ENCODE measurements at places on chromosomes 4 and X. TPM values are rescaled to one million over a fixed set of nuclear protein-coding genes. Genes with fewer than 3 reads are reported as not detected.

DNA sequence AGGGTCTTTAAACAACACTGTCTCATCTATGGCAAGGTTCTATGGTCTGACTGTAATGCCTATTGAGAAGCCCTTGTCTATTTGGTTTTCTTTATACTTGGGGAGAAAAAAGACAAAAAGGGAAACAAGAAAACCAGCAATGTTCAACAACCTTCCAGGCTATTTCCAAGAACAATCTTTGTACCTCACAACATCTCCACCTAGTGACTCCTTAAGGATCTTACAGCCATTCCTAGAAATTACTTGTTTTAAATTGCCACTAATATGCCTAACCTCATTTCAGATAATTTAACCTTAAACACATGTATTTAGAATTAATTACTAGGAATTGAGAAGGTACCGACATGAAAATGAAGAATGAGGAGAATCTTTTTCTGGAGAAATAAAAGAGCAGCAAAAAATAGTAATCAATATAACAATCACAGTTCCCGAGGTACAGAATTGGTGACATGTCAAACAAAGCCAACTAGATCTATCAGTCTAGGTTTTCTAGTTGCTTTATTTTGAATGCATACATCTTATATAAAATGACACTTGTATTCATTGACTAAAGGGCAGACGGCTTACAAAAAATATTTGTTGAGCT is 1.6 kb upstream of the RBM46 start:
- peak; percentile 9 for DNase-seq

- no peak for DNase-seq
These were observed 11.3 kb downstream of the RGS12 start for GRCh38 chr4:3303923-3304710.

GPRASP1 gene
- 1.1 TPM for total RNA-seq

XAGE2 gene
- not detected for total RNA-seq

DNA sequence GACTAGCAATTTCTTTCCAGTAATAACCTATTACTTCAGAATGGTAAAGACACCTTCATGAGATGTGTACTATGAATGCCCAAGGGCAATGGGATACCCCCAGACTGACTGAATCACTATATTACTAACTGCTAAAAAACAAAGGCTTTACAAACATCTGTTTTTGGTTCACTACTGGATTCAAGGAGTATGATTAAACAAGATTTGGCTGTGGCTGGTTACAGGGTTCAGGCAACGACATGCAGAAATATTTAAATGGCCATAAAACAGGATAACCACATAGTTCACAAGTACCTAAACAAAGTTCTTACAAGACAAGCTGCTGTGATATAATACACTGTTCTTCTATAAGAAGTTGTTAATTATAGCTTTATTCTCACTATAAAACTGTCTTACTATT is 128.2 kb downstream of the FRYL start:
- no peak for DNase-seq

DNA sequence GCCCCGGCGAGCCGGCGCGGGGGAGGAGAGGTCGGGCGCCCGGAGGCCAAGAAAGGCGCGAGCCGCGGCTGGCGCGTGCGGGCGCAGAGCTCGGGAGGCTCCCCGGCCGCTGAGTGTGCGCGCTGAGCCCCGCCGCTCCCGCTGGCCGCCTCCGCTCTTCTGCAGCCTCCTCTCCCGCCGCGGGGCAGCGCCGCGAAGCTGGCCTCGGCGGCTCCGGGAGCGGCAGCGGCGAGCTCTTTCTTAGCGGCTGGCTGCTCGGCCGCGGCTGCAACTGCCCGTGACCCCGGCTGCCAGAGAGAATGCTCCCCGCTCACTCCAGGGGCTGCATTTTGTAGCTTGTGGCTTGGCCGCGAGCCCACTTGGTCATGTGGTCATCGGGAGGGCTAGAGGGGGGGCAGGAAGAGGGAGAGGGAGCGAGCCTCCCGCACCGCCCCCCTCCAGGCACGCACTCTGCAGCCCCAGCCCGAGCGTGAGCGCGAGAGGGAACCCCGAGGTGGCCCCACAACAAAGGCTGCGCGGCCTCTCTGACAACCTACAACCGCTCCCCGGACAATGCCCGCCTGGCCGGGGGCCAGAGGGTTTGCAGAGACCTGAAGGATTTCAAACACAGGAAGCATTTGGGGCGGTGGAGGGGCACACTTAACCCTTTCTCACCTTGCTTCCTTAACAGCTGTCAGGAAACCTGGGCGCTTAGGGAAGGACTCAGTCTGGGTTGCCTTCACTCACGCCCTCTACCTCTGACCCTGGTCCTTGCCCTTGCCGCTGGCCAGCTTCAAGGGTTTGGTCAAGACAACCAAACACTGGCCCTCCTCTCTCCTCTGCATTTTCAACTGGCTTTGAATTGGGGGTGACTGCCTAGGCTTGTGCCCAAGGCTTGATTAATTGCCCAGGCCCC is at the start of gene APLN:
Gene APLN, minus strand, starts transcription at position 305 of the 895 bp plus-strand sequence. CDS start 326 bp downstream, outside the sequence.
- DNase-seq = no peak

- no peak for DNase-seq
These were observed 17.1 kb downstream of the PSAPL1 start for GRCh38 chr4:7417639-7418038.

- no peak for DNase-seq
These were observed 87.0 kb downstream of the BCOR start for GRCh38 chrX:40010550-40011321.

GRCh38 chr4:37561196-37561802 is 124.9 kb downstream of the RELL1 start:
- DNase-seq = no peak

- DNase-seq = no peak
These were observed 173.2 kb upstream of the TECRL start for GRCh38 chr4:64582492-64582891.

FHIP1A gene
- 0.76 TPM for total RNA-seq

GRCh38 chr4:14392378-14392777 is 609.9 kb upstream of the CPEB2 start:
- DNase-seq = no peak

SOWAHD gene
- total RNA-seq = not detected
